ENCODE measurements at places on chromosomes 7 and 10.

DNA sequence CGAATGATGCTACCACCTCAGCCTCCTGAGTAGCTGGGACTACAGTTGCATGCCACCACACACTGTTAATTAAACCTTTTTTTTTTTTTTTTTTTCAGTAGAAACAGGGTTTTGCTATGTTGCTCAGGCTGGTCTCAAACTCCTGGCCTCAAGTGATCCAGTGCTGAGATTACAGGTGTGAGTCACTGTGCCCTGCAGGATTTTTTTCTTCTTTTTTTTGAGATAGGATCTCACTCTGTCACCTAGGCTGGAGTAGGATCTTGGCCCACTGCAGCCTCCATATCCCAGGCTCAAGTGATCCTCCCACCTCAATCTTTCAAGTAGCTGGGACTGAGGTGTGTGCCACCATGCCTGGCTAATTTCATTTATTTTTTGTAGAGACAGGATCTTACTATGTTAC is 6.4 kb downstream of the ACTA2 start:
- DNase-seq: no peak

- DNase-seq: no peak
Measured at GRCh38 chr10:101164020-101164419, 32.9 kb downstream of the TLX1 start.

DNA sequence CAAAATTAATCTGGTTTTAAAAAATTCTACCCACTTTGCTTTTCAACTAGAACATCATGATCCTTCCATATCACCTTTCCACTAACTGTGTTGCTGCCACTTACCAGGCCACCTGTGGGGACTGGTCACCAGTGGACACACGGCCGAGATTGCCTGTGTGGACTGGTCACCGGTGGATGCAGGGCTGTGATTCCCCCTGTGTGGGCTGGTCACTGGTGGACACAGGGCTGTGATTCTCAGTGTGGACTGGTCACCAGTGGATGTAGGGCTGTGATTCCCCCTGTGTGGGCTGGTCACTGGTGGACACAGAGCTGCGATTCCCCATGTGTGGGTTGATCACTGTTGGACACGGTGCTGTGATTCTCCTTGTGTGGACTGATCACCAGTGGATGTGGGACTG is 27.0 kb downstream of the UPP1 start:
- no peak for DNase-seq

DNA sequence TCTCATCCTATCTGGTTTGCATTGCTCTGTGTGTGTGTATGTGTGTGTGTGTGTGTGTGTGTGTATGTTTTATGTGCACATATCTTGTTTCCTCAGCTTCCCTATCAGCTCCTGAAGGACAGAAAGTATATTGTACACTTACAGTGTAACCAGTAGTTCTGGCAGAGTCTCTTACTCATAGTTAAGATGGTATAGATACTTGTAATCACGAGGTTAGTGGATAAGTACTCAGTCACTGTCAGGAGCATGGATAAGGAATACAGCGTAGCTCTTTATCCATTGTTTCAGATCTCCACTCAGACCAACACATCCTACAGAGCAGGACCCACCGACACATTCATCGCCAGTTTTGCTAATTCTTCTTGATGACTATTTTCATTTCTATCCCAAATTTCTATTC is 275.0 kb downstream of the TSPAN12 start:
- DNase-seq: no peak

DNA sequence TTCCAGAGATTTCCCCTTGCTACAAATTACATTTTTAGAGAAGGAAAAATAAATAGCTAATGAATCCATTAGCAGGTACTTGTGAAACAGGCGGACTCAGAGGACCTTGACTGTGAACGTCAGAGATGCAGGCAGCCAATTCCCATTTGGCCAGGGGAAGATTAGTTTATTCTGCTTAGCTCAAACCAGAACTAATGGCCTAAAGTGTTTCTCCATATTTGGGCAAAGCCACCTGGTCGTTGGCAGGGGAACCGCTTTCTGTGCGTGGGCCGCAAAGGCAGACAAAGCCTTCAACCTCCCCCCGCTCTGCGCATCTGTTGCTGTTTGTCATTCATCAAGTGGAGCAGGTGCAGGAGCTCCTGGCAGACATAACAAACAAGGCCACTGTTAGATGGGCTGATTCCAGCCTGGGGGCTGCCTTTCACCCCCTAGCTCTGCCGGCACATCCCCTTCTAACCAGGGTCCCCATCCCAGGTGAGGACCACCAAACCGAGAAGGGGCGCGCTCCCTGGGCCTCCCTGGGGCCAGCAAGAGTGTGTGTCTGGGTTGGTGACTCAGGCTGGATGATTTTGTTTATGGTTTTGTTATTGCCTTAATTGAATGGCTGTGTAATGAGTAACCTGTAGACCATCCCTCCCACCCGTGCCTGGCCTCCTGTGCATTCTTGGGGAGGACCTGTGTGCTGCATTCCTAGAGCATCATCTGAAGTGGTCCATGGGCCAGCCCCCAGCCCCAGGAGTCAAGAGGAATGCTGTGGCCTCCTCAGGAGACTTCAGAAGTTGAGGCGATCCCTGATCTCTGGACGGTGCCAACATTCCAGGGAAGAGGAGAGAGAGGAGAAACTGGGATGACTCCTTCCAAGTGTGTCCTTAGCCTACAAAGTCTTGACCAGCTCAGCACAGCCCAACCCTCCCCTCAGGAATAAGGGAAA is 14.5 kb upstream of the CPA1 start:
- peak; percentile 74 for DNase-seq

GRCh38 chr10:70435241-70436085 is 6.0 kb downstream of the NODAL start:
- no peak for DNase-seq

- no peak for DNase-seq
Measured at GRCh38 chr7:100539436-100540006, 518 bp downstream of the AGFG2 start.

- no peak for DNase-seq
Measured at GRCh38 chr7:55206235-55207029, 158.7 kb upstream of the LANCL2 start.

DNA sequence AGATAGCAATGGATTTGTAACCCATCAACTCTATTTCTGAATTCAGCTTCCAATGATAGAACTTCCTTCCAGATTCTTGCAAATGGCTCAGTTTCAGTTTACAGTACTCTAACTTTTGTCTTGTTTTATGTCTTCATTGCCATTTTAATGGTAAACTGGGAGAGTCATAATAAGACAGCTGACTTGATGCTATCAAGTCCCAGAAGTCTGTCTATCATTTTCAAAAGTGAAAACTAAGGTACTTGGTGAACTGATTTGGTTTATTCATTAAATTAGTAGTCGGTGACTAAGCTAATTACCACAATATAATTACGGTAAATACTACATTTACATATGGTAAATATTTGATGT is 25.0 kb downstream of the RTKN2 start:
- no peak for DNase-seq

DNA sequence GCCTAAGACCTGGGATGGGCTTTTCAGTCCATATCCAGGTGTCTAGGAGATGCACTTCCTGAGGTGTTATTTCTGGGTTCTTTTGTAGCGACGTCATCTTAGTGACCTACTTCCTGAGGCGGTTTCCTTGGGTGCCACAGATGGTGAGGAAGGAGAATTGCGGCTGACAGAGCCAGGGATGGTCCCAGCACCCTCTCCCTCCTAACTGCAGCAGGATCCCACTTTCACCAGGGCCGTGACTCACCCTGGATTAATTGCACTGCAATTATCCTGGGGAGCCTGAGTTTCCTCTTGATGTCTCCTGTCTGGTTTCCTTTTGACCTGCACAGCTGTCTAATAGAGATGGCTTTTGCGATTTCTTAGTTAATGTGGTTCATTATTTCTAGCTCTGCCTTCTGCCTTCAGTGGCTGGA is 271.7 kb downstream of the TCF7L2 start:
- peak; percentile 24 for DNase-seq

DNA sequence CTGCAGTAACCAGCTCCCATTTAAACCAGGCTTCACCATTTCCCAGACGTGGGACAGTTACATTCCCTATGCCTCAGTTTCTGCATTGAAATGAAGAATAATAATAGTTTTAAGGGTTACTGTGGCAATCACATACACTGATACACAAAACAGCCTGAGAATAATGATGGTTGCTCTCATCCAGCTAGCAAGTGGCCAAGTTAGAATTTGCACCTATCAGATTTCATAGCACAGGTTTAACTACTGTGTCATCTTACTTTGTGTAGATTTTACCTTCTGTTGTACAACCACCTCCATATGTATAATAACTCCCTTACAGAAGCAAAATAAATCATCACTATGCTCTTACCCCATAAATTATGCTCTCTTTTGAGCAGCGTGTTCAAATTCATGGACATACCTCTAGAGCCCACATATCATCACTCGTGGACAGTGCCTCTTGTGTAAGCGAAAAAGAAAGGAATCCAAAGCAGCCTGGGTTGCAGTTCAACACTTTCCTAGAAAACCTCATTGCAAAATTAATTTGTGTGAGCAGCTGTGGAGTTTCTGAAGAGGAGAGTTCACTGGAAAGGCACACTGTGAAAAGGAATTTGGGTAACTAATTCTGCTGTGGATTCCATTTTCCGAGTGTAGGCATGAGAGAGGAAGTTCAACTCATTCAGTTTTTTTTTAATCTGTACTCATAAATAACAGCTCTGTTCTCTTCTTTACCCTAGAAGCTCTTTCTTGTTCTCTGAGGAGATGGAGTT is 492.5 kb downstream of the ARL4A start:
- no peak for DNase-seq

GRCh38 chr7:7696458-7697119 is 21.8 kb downstream of the RPA3 start:
- peak; percentile 15 for DNase-seq

- DNase-seq: no peak
Measured at GRCh38 chr7:28767356-28767755, 190.8 kb downstream of the TRIL start.

GRCh38 chr7:101238226-101239182 is 902 bp upstream of the CLDN15 start:
- no peak for DNase-seq
